ENCODE measurements at places on chromosomes 11 and 22.

- DNase-seq: no peak
These were observed 4.0 kb upstream of the PRDM11 start for GRCh38 chr11:45142241-45143055.

- no peak for DNase-seq
These were observed 12.3 kb downstream of the SLC1A2 start for GRCh38 chr11:35407041-35407440.

GRCh38 chr22:46367707-46368191 is 32.2 kb downstream of the TRMU start:
- peak; percentile 79 for DNase-seq

DNA sequence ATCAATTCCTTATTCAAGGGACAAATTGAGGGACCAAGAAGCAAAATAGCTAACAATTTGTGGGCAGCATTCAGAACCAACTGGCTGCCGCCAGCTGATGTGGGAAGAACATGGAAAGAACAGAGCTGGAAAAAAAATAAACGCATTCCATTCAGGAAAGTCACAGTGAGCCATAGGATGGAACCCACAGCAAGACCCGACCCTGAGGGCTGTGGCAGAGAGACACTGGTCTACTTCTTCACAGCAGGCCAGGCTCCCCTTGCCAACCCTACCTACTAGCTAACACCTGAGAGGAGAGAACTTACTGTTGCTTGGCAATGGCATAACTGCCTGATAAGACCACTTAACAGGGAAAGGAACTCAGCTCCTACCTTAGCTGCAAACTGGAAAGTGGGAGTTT is 123.5 kb upstream of the APOA1 start:
- no peak for DNase-seq

DNA sequence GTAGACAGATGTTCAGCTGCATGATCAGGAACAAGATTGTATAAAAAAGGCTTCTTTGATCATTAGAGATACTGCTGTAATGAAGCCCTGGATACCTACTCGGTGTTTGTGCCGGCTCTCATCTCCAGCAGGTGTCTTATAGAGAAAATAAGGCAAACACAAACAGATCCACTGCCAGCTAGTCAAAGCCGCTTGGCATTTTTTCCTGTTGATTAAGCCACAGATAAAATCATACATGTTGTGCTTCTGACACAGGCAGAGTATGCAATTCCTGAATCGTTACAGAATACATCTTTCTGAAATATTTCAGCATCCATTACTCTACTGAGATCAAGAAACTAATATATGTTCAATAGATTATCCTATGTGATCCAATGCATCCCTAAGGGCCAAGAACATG is 206.9 kb downstream of the CADM1 start:
- no peak for DNase-seq

DNA sequence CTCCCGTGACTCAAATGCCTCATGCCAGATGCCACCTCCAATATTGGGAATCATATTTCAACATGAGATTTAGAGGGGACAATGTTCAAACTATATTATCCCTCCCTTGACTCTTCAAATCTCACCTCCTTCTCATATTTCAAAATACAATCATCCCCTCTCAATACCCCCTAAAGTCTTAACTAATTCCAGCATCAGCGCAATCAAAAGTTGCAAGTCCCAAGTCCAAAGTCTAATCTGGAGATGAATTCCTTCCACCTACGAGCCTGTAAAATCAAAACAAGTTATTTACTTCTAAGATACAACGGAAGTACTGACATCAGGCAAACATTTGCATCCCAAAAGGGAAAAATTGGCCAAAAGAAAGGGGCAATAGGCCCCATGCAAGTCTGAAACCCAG is 67.2 kb upstream of the SC5D start:
- no peak for DNase-seq

DNA sequence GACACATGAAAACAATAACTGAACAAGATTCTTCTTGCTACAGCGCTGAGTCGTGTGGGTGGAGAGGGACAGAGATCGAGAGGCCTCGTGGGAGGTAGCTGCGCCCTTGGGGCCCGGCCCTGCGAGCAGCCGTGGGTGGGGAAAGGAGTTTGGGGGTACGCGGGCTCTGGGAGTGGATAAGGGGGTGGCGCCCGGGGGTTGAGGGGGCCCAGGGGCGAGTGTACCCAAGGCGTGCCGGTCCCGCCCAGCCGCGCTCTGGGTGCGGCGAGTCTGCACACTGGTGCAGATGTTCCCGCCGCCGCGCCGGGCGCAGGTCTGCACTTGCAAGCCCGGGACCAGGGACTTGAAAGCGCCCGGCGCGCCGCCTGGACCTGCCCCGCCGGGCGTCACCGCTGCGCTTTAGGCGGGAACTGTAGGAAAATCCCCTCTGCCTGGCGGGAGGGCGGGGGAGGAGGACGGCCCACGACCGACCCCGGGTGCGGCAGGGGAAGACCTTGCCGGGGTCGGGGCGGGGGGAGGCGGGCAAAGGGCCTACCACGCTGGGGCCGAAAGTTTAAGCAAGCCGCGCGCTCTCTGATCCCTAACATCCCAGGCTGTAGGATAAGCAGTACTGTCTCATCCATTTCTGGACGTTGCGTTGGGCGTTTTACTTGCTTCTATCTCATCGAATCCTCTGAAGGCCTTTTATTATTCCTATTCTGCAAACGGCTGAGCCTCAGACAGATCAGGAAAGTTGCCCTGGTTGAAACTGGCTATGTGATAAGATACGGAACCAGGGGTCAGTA is 1.4 kb upstream of the KREMEN1 start:
- peak; percentile 9 for DNase-seq

- no peak for DNase-seq
These were observed 155.0 kb downstream of the ADAMTS15 start for GRCh38 chr11:130603335-130603906.

GRCh38 chr11:8080674-8081590 is at the start of gene TUB:
TUB (plus strand) TSS chr11:8081211; CDS start chr11:8081511, 300 bp downstream.
- no peak for DNase-seq

DNA sequence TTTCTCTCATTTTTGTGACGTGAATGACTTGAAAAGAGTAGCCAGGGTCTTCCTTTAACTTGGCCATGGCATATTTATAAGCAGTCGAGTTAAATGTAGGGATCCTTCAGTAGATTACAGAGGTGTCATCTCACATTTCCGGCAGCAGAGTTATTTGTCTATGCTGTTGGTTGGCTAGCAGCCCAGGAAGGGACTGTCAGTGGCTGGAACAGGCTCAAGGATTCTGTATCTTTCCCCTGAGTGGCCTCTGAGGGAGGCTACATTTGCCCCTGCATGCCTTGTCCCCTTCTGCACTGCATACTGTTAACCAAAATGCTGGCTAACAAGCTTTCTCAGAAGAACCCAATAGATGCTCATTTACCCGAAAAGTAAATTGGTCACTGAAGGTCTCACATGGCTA is 187.6 kb downstream of the PGR start:
- no peak for DNase-seq

GRCh38 chr11:118002541-118003423 is 16.6 kb downstream of the IL10RA start:
- DNase-seq: no peak

DNA sequence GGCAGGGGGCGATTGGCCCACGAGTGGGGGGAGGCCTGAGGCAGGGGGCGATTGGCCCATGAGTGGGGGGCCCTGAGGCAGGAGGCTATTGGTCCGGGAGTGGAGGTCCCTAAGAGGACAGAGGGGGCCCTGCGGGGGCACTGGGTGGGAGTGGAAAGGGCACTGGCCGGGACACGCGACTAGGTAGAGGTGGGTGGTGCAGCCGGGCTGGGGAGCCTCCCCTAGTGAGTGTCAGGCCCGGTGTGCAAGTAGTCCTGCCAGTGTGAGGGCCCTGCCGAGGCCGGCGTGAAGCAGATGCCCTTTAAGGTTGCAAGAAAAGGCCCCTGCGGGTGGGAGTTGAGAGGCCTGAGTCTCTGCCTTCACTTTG is 909 bp upstream of the BRD1 start:
- no peak for DNase-seq

DNA sequence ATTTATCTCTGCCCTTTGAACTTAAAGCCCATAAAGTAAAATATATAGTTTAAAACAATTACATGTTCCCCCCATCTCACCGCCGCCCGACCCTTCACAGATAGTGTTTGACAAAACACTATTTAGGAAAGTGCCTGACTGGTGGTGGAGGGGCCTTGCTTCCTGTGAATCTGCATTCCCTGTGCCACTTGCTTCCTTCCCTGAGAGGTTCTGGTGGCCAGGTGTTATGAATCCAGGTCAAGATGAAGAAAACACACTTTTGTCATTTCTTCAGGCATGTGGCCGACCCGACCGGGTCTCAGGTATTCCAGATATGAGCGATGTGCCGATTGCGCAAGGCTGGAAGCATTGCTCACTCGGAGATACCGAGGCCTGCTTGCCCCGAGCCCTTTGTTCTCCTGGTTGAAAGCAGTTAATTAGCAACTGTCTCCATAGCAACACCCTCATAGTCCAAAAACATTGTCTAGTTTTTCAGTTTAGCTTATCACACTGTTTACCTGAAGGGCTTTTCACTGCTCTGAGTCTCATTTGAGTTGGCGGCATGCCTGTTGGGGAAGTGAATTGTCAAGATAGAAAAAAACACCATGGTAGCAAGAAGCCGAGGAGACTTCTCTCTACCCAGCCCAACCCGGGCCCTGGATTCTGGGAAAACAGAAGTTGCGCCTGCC is 128.3 kb downstream of the TEAD1 start:
- no peak for DNase-seq

GRCh38 chr11:75523189-75523588 is 2.6 kb downstream of the GDPD5 start:
- no peak for DNase-seq

DNA sequence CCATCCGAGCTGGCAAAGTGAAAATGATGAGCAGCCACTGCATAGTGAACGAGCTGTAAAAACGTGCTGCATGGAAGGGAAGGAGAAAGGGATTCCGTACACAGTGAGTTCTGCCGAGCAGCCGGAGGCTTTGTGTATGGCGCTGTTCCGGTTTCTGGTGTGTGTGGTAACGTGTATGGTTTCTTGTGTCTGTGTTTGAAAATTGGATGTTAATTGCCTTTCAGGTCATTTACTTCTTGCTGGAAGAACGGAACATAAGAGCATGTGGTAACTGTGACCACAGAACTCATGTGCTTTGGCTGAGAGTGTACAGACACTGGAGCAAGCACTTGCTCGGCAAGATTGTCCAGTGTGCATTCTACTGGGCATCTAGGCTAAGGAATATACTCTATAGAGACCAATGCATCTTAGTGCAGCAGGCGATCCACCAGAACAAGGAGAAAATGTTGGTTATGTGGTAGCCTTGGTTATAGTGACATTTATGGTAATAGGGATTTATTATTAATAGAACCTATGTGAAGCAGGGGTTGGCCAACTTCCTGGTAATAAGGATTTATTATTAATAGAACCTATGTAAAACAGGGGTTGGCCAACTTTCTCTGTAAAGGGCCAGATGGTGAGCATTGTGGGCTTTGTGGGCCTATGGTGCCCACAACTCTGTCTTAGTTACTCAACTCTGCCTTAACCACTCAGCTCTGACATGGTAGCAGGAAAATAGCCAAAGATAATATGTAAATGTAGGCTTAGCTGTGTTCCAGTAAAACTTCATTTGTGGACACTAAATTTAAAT is 49.2 kb downstream of the GRAMD1B start:
- no peak for DNase-seq

DNA sequence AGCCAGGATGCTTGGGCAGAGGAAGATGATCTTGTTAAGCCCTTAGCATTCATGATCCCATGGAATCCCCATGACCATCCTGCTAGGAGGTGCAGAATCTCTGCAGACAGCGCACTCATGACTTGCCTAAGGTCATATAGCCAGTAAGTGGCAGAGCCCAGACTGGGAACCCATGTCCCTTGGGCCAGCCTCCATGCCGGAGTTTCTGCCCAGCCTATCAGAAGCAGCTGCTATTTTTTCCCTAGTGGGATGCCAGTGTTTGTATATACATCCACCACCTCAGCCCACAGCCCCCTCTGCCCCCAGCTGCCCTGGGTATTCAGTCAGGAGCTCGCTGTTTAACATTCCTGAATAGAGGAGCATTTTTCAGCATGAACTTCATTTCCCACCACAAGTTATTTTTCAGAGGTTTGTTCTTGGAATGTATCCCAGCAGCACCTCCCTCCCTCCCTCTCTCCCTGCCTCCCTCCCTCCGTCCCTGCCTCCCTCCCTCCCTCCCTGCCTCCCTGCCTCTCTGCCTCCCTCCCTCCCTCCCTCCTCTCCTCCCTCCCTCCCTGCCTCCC is 34.4 kb upstream of the SUSD2 start:
- no peak for DNase-seq

GRCh38 chr11:102734650-102735049 is 9.9 kb upstream of the MMP8 start:
- DNase-seq: no peak

- DNase-seq: no peak
These were observed 33.2 kb upstream of the CCDC89 start for GRCh38 chr11:85718991-85719807.

GRCh38 chr22:29886596-29886995 is 3.6 kb downstream of the MTMR3 start:
- DNase-seq: no peak

GRCh38 chr22:37951305-37951704 is 2.1 kb downstream of the C22orf23 start:
- DNase-seq: no peak

DNA sequence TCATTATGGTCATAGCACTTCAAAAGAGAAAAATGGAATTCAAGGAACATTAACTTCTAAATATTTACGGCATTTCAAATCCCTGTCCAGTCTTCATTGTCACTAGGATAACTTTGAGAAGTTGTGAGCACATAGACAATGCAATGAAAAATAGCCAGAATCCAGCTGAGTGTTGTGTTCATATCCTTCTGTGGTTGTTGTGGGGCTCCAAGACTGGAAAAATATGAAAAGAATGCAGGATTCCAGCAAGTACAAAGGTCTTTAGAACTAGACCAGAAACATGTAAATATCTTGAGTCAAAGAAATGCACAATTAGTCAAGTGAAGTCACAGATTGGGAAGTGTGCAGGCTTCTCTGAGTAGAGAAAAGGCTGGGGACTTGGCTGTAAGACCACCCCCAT is 68.7 kb downstream of the WT1 start:
- DNase-seq: no peak

DNA sequence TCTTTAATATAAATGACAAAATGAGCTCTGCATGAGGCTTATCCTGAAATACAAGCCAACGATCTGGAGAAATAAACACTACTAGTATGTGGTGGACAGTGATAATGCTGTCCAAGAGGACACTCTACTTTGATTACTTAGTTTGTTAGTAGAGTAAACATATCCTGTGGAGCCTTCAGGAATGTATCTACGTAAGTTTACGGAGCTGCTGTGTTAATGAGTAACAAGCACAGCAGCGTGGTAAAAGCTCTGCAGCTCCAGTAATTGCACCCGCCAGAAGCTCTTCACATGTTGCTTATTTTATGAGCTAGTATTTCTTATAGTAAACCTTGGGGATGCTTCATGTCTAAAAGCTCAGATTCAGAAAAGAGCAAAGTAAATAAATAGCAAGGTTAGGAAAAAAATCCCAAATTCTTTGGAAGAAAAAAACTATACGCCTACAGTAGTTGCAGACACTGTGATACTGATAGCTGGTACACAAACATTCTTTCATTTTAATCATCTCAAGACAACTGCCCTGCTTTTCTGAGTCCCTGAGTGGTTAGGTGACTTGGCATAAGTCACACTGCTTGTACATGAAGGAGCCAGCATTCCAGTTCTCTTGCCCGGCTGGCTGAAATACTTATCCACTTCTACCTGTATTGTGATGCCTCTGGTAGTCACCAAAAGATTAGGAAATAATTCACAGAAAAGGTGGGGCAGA is 32.7 kb upstream of the CCDC34 start:
- no peak for DNase-seq

GRCh38 chr11:44167046-44167445 is 71.6 kb downstream of the EXT2 start:
- no peak for DNase-seq
